Thoracic aorta endothelial cell (primary cell): ENCODE measurements at places on chromosomes 16 and 17. TPM values are rescaled to one million over a fixed set of nuclear protein-coding genes. Genes with fewer than 3 reads are reported as not detected.

The CLEC18A gene
- total RNA-seq, result 0.13 and 0.22 TPM in 2 replicates

The TMEM92 gene
- total RNA-seq, result 0.07 TPM in 1 of 2 replicates, not detected in the other

The ITGA3 gene
- total RNA-seq, result 58.6 and 77.8 TPM in 2 replicates

The HBZ gene
- total RNA-seq, result not detected in 2 replicates

The CHST5 gene
- total RNA-seq, result not detected in 2 replicates

The CLEC19A gene
- not detected in 2 replicates for total RNA-seq

The LRRC36 gene
- total RNA-seq, result 0.13 and 0.86 TPM in 2 replicates

The VPS4A gene
- total RNA-seq, result 37.9 and 41.4 TPM in 2 replicates

The SOCS3 gene
- 16.5 and 34.3 TPM in 2 replicates for total RNA-seq

The NXN gene
- 33.6 and 45.7 TPM in 2 replicates for total RNA-seq

The SCN4A gene
- total RNA-seq, result 0.07 and 0.13 TPM in 2 replicates

The RGS9 gene
- 1.1 and 1.4 TPM in 2 replicates for total RNA-seq

The TNFRSF13B gene
- total RNA-seq, result not detected in 2 replicates
